ENCODE measurements at places on chromosomes 4 and X.
A peak's percentile ranks its signal among the peaks of the same experiment; 100 is the strongest.

DNA sequence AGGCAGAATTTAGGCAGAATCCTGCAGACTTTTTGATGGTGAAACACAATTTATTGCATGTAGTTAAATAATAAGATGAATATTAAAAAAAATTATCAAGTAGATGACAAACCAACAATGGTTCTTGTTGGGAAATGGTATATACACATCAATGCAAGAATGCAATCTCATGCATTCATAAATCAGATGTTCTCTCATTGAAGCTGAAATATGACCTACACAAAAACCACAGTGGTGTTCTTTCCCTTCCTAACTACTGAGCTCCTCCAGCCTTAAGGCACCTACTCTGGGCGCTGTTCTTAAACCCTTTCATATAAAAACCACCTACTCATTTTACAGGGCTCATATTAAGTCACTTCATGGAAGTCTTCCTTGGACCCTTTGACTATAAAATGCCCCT, 64.1 kb downstream of the ANTXR2 start:
- DNase-seq, result no peak

- no peak for DNase-seq
These were observed 1825.7 kb upstream of the ADGRL3 start for GRCh38 chr4:59374416-59374815.

DNA sequence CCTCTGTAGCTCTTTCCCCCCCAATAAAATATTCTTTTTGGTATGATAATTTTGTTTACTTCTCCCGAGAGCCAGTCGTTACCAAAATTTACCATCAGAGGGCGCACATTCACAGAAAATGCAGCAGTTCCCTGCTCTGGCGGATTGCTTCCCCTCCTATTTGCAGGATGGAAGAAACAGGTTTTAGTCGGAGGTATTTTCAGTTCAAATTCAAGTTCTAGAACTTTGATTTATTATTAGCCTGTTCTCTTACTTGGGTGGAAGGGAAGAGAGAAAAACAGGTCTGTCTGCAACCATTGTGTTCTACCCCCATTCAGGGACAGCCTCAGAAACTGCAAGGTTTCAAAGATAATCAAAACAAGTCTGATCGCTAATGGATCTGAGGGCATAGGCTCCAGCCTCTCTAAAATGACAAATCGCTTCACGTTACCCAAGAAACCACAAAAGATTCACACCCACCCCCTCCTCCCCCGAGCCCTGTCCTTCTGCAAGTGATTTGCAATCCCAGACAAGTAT, 263.8 kb upstream of the RPS6KA3 start:
- DNase-seq, result peak; percentile 34

DNA sequence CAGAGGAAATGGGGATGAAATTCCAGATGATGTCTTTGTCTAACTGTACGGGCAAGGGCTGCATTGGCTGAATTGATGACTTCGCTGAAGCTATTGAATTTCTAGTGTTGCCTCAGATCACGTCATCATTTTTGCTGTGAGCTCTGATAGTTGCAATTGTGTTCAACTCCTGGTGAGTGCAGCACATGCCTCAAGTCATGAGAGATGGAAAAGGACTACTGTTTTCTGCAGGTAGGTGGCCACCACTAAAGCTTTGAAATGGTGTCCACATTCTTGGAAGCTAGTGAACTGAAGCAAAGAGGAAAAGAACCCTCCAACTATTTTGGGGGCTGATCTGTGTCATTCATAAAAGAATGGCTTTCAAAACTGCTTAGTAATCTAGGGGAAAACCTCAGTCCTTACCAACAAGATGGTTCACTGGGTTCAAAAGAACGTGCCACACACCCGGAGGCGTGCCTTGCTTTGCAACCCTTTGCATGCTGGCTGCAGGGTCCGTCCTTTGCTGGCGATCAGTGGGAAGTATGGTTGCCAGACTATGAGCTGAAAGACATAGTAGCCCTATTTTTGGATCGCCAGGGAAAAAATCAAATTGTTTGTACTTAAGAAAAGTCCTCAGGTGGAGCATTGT, 88.1 kb upstream of the STOX2 start:
- DNase-seq, result no peak

DNA sequence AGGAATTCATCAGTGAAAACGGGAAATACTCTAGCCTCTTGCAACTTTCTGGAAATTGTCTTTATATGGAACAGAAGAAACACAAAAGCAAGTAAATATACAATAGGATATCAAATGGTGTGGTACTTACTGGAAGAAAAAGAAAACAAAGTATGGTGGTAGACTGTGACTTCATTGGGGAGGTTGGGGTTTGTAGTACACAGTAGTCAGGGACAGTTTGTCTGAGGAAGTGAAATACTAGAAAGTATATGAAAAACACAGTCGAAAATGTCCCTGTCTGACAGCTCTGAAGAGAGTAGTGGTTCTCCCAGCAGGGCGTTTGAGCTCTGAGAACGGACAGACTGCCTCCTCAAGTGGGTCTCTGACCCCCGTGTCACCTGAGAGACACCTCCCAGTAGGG, 390.0 kb upstream of the NWD2 start:
- DNase-seq, result no peak

DNA sequence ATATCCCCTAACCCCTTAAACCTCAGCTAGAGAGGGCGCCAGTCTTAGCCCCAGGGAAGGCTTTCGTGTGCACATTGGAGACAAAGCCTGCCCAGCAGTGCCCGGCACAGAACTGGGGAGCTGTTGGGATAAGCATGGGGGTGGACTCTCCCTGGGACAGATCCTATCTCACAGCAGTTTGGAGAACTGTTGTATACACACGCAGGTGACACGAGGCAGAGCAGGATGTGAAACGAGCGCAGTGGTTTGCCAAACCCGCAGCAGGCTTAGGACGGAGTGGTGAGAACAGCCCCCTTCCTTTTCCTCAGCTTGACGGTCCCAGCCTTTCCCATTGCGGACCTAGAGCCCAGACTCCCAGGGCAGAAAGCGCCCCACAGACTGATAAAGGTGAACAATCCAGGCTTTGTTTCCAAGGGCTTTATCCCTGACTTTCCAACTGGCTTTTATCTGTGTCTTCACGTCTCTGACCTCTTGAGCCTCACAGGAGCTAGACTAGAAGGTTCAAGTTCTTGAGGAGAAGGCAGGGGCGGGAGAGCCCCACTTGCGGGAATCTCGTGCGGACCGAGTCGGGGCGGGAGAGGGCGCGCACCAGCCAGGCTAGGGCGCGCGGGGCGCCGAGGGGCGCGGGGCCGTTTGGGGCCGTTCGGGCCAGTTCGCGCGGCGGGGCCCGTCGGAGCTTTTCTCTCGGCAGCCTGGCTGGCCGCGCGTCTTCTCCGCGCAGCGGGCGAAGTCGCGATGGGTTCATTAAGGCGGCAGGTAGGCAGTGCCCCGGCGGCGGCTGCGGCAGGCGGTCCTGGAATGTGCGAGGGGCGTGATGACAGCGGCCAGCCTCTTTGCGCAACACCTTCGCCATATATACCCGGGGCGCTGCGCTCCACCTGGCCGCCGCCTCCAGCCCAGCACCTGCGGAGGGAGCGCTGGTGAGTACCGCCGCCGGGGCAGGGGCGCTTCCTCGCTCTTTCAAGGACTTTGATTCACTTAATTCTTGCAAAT, at the start of gene SLC34A2:
Gene SLC34A2, plus strand, starts transcription at position 881 of the 993 bp plus-strand sequence. CDS start 6,650 bp downstream, outside the sequence.
- DNase-seq, result no peak

- no peak for DNase-seq
These were observed 137.9 kb upstream of the FAM241A start for GRCh38 chr4:112007391-112007790.

DNA sequence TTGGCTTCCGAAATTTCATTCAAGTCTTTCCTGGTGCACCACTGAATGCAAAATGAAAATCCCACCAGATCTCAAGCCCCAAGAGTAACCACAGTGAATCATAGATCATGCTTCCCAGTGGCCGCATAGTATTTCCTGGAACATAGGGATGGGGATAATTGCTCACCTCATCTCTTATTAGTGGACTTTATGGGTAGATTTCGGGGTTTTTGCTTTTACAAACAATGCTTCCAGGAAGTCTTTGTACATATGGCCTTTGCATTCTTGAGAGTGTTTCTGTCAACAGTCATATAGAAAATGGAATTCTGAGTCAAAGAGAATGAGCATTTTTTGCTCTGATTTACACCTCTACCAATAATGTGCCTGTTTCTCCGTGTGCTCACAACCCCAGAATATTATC, 53.4 kb downstream of the PPEF2 start:
- DNase-seq, result peak; percentile 76

- no peak for DNase-seq
These were observed 19.4 kb downstream of the SEPTIN11 start for GRCh38 chr4:76968937-76969336.

- peak; percentile 45 for DNase-seq
These were observed 1430.0 kb downstream of the ARAP2 start for GRCh38 chr4:34814266-34814665.

- DNase-seq, result peak; percentile 11
These were observed 18.5 kb upstream of the DCAF4L1 start for GRCh38 chr4:41963105-41963504.

DNA sequence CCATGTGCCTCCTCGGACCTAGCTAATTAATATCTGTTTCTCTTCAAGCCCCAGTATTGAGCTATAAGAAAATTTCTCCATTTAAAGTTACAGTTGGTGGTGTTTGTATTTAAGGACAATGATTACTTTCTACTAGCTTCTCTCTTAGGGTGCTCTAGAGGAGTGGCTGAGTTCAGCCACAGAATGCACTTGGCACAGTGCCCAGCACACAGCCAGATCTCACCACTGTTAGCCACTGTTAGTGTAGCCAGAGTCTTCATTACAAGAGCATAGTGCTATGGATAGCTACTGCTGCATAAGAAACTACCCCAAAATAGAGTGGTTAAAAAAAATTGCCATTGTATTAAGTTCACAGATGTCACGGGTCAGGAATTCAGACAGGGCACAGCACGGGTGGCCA, 421.3 kb downstream of the BCOR start:
- DNase-seq, result no peak
